ENCODE measurements at places on chromosomes 5 and 9.

GRCh38 chr9:79591458-79591857, 19.7 kb downstream of the TLE4 start:
- DNase-seq = no peak

DNA sequence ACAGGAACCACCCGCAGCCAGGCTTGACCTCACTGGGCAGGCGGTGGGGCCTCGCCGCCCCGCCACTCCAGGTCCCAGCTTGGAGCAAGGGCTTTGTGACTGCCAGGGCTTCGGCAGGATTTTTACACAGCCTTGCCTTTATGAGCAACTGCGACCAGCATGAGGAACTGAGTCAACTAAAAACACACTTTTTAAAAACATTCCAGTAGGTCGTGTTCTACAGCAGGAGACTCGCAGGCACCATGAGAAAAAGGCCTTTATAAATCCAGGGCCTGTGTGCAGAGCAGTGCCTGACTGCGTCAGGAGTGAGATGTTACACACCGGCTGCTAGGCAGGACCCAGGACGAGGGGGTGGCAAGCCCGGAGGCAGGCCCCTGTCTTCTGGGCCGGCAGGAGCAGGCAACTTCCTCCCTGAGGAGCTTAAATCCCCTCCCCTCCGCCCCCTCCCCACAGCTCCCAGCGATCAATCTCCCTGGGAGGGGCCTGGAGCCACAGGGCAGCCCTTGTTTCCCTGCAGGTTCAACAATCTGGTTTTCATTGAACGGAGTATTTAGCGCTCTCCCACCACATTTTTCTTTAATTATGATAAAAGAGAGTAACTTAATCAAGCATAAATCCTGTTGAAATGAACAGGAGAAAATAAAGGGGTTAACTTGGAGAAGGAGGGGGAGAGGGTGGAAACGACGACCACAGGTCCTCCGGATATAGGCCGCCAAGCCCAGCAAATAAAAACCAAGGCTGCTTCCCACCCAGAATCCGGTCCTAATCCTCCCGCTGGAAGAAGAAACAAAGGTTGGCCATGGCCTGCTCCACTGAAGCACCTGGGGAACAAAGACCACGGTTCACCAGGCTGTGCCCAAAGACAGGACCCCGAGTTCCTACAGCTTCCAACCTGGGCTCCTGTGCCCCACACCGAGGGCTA, 92.5 kb downstream of the ROR2 start:
- no peak for DNase-seq

DNA sequence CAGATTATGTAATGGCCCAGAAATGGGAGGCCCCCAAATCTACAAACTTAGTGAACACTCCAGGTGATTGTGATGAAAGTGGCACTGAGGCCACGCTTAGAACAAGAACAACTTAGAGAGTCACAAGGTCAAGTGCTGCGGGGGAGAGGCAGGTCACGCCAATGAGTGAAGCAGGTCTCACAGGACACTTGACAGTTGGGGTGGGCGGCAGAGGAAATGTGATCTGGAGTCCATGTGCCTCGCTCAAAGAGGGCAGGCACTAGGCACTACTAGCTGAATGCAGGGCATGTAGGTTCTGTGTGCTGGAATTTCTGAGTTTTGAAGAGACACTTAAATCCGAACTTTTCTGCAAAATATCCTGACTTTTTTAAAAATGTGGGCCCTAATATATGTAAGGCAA, 193.2 kb upstream of the RORB start:
- no peak for DNase-seq

DNA sequence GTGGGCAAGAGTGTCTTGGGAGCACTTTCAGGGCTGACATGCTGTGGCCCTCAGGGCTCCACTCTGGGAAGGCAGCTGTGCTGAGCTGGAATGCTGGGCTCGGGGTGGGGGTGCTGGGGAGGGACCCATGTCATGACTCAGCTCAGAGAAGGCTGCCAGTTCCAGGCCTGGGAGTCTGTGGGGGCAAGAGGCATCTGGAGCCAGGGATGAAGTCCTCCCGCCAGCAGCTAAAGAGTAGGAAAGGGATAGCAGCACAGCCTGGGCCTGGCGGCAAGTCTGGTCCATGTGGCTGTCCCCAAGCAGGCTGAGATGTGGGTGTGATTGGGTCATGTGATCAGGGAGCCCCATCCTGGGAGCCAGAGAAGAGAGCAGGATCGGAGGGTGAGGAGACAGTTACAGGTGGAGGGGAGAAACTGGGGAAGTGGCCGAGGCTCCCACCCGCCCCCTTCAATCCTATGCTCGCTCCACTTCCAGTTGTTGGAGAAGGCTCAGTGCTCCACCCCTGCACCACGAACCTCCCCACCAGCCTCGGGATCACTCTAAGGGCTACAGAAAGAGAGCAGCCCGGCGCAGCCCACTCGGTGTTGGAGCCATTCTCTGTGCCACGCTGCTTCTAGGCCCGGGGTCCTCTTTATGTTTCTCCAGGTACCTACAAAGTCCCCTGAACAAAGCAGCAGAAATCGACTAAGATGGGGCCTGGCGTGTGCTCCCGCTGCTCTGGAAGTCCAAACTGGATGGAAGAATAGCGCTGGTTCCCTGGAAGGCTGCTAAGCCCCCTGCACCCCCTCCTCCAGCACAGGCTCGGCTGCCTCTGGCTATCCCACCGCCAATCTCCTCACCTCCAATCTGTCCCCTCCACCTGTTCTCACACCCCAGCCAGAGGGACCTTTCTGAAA, 12.0 kb downstream of the PDGFRB start:
- no peak for DNase-seq

DNA sequence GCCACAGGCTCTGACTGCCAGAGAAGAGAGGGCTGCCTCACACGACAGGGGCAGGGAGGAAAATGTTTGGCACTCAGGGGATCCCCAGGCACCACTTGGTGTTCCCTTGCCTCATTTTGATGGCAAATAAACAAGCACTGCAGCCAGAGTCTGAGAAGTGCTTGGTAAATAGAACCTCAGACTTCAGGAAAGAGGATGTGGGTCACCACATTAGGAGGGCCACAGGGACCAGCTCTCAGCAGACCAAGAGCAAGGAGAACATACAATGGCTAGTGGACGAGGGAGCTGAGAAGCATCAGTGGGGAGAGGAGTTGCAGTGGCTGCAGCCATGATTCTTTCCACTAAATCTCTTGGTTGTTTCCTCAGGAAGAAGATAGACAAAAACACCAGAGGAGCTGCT, 413.9 kb downstream of the GADD45G start:
- no peak for DNase-seq

DNA sequence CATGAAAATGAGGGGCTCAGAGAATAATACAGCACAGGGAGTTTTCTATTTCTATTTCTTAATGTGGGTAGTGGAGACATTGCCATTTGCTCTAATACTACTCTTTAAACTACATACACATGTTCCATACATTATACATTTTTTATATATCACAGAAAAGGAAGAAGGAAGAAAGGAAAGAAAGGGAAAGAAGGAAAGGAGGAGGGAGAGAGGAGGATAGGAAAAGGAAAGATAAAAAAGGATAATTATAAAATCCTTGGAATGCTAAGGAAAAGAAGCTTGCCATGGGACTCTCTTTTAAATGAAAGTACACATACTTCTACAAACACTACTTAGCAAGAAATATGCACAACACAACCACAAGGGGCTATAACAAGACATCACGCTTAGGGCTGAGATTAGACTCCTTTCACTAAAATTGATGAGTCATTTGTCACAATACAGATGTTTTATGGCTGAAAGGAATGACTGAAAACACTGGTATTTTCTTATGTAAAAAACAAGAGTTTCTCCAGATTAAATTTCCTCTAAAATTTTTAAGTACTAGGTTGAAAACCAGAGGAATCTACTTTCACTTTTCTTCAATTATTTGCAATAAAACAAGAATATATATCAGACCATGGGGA, 219.8 kb downstream of the ARL15 start:
- no peak for DNase-seq

DNA sequence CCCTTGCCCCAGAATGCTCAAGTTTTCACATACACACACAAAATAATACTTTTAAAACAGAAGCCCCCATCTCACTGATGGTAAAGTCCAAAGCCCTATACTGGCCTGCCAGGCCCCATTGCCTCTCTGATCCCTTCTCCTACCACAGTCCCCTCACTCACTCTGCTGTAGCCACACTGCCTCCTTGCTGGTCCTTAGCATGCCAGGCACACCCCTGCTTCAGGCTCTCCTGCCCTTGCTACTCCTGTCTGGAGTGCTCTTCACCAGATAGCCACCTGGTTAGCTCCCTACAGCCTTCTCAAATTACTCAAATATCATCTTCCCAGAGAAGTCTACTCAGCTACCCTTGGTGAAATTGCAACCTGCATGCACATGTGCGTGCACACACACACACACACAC, 177.5 kb downstream of the C5orf15 start:
- DNase-seq = no peak

DNA sequence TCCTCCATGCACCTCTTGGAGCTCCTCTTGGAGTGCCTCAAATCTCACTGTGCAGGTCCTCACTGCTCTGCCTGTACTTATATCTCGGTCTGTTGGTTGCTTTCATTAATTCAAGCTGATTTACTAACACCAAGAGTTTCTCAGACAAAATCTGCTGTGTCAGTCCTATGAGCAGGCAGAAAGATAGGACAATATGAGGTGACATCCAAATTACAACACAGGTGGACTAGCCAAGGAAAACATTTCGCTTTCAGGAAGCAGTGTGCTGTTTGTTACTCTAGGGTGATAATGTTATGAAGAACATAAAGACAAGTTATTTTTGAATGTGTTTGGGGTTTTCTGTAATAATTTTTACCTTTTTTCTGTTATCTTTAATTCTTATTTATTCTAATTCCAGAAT, 264.1 kb upstream of the ANKH start:
- no peak for DNase-seq

DNA sequence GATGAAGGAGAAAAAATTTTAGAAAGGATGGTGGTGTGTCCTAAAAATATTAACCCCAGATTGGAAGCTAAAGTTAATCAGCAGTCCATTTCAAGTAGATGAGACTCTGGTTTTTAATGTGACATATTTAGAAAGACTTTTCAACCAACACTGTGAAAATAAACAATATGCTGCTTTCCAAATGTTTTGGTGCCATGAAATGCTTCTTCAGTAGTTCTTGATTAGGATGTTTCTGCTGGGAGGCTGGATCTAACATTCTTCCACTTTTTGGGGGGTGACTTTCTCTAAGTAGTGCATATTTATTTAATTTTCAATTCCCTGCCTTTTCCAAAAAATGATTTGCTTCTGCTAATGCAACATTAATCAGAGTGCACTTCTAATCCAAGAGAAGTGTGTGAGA, 593.3 kb upstream of the DMAC1 start:
- DNase-seq = no peak

Measured in MM.1S (cell line).